ENCODE measurements at places on chromosomes 3 and 15. TPM values are rescaled to one million over a fixed set of nuclear protein-coding genes. Genes with fewer than 3 reads are reported as not detected.

The TAGLN3 gene
- total RNA-seq, result not detected

The JAGN1 gene
- total RNA-seq, result 31.4 TPM

The ZPLD1 gene
- total RNA-seq, result not detected

The SH2D7 gene
- not detected for total RNA-seq

The TRAIP gene
- 13.4 TPM for total RNA-seq

The INTS14 gene
- 44.6 TPM for total RNA-seq

The C2CD4B gene
- total RNA-seq, result 28.4 TPM

The PCSK6 gene
- total RNA-seq, result 0.72 TPM

The CDHR4 gene
- not detected for total RNA-seq

The PRR20G gene
- not detected for total RNA-seq

The HEXA gene
- 108 TPM for total RNA-seq

The RPL4 gene
- 2,598 TPM for total RNA-seq

The PLD1 gene
- total RNA-seq, result 108 TPM

The TM4SF1 gene
- total RNA-seq, result 559 TPM

The LDHAL6B gene
- not detected for total RNA-seq

The TMOD2 gene
- 2.7 TPM for total RNA-seq

The TP63 gene
- total RNA-seq, result not detected

The NEDD4 gene
- 34.2 TPM for total RNA-seq

The PLA2G4D gene
- total RNA-seq, result not detected

The MED12L gene
- 0.23 TPM for total RNA-seq

The ROBO2 gene
- 0.23 TPM for total RNA-seq

The MAP6D1 gene
- total RNA-seq, result 3.2 TPM

The TLR9 gene
- total RNA-seq, result not detected

The CLEC3B gene
- total RNA-seq, result not detected

The SERPINI2 gene
- not detected for total RNA-seq

The AADAC gene
- 0.27 TPM for total RNA-seq

The LRRC15 gene
- total RNA-seq, result not detected

The MAGEL2 gene
- total RNA-seq, result not detected

The HIGD2B gene
- not detected for total RNA-seq

The OSTN gene
- total RNA-seq, result not detected

The C3orf38 gene
- total RNA-seq, result 17.9 TPM

The IMPG2 gene
- total RNA-seq, result 0.76 TPM

The RBP2 gene
- not detected for total RNA-seq

The ZNF385D gene
- total RNA-seq, result not detected

The PRSS50 gene
- total RNA-seq, result not detected

The ADCY5 gene
- not detected for total RNA-seq

The CCDC80 gene
- 59.3 TPM for total RNA-seq

The TPRG1 gene
- not detected for total RNA-seq

The NUP210 gene
- 0.84 TPM for total RNA-seq

The PPP1R14D gene
- not detected for total RNA-seq

The TRA2B gene
- total RNA-seq, result 214 TPM

The GHSR gene
- not detected for total RNA-seq

The CCDC191 gene
- total RNA-seq, result 4.9 TPM

The PATL2 gene
- not detected for total RNA-seq

The LAMB2 gene
- total RNA-seq, result 374 TPM

The NRG4 gene
- total RNA-seq, result not detected

The LSAMP gene
- not detected for total RNA-seq

The KLHDC8B gene
- 36.0 TPM for total RNA-seq

The CYP11A1 gene
- total RNA-seq, result not detected

The PSTPIP1 gene
- not detected for total RNA-seq

The UBE2E2 gene
- total RNA-seq, result 45.4 TPM

The CCRL2 gene
- total RNA-seq, result 3.9 TPM

The SLC12A1 gene
- not detected for total RNA-seq

The LRIG1 gene
- total RNA-seq, result 42.0 TPM

The IL5RA gene
- not detected for total RNA-seq

The C3orf62 gene
- total RNA-seq, result 5.6 TPM
